ENCODE measurements at places on chromosomes 6 and 20.

DNA sequence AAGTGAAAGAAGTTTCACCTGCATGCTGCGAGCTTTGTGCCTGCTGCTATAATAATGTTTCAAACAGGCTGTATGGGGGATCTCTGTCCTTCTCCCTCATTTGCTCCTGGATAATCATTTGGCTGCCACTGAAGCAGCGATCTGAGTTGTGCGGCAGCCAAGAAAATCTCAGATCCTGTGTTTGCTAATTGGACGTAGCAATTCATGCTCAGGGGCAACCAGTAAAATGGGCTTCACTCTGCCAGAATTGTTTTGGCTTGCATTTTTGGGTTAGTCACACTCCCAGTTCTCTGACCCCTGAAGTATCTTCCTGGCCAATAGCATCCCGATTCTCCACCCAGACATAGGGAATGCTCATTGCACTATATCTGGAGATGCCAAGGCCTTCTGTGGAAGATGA is 13.7 kb upstream of the STXBP5 start:
- DNase-seq, result no peak

DNA sequence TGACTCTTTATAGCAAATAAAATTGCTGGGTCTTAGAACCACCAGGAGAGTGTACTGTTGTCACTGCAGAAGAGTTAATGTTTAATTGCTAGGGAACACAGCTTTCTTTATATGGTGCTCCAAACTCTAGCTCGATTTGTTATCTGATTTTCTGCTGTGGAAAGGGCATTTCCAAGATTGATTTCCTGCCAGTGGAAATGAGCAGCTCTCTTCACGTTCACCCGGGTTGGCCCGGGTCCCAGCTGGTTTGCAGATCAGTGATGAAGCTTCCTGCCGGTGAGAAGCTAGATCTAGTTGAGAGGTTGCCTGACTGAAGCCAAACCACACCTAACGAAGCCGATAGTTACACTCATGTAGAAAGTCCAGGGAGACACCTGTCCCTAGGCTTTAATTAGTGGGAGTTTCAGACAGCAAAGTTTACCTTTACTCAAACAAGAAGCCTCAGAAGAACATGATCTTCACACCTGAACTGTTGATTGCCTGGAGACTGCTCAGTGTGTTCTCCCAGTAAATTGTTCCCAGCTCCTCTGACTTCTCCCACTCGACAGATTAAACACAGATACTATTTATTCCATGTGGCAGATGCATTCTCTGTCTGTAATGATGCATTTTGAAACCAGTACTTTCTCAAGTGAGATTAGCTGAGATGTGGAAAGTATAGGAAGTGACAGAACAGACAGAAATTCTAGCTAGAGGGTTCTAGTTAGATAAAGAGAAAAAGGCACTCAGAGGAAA is 27.8 kb downstream of the PAQR8 start:
- no peak for DNase-seq

DNA sequence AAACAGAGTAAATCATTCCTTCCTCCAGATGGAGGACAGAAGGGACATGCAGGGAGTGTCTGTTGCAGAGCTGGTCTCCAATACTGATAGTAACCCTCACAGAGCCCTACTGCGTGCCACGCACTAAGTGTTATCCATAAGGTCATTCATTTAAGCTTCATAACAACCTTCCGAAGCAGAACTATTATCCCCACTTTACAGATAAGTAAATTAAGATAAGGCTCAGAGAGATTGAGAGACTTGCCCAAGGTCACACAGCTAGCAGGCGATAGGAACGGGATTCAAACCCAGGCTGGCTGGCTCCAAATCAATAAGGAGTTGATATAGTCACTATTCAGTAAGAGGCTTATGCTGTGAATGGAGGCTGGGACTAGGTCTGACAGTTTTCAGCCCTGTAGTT is 30.6 kb downstream of the CPNE5 start:
- DNase-seq, result no peak

DNA sequence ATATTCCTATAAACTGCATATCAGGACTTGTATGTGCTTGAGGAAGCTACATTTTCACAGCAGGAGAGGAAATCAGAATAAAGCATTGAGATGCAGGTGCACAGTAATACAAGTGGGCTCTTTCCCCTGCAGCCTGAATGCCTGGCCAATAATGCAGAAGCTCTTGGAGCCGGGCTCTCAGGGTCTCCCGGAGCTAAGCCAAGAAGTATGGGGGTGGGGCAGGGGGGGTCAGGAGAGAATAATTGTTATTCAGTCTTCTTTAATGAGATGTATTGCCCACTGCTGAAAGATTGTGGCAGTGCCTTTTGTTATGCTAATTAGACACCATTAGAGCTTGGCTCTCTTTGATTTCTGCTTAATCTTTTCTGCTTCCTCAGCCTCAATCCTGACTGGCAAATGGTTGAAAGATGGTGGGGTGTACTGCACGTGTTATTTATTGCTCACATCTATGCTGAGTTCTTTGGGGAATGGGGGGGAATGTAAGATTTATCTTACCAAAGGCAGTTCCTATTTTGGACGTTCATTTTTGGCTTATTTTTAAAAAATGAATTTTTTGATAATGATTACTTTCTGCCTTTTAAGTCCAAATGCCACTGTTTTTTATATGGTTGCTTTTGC is 407.6 kb upstream of the SOX4 start:
- no peak for DNase-seq

- no peak for DNase-seq
Measured at GRCh38 chr6:132812756-132813172, 1.6 kb upstream of the RPS12 start.

DNA sequence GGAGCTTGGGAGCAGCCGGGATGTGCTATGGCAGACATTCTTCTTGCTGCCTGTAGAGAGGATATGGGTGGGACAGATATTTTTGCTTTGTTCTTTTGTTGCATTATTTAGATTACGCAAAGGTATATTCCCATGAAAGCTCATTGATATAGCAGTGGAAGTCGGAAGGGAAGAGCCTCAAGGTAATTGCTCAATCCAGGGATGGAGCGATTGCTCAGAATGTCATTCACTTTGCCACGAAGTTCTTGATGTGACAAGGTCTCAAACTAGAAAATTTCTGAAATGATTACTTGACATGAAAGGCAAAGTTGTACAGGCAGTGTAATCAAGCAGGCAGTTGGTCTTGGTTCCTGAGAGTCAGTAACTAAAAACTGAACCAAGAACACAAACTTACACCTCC is 615.6 kb upstream of the CDH4 start:
- DNase-seq, result no peak

DNA sequence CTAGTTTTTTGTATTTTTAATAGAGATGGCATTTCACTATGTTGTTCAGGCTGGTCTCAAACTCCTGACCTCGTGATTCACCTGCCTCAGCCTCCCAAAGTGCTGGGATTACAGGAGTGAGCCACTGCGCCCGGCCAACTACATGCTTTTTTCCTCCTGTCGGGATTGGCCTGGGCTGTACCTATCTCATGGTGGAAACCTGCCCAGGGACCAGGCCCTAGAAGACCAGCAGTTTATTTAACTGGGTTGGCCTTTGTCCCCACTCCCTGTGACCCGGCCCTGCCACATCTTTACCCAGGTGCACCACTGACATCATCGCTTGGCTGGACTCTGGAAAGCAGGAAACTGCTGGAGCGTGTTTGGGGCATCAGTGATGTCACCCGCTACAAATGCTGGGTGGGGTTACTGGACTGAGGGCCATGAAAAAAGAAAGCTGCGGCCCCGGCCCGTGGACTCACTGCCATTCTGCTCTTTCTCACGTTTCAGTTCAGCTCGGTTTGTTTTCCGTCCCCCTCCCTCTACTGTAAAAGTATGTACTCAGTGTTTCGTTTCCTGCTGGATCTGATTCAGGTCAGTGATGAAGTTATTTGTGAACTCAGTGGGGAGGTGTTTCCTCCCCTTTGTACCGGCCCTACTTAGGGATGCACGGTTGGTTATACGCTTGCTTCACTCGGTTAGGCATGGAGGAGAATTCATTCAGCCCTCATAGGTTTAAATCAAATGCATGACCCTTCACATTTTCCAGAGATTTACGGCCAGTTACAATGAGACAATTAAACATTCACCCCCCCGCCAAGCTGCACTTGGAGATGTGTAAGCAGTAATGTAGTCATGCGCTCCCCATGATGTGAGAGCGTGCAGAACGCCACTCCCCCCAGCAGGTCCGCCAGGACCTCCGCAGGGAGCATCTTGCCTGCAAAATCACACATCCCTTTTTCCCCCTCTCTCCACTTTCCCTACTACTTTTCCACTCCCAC is 179.3 kb downstream of the MTHFD1L start:
- no peak for DNase-seq

DNA sequence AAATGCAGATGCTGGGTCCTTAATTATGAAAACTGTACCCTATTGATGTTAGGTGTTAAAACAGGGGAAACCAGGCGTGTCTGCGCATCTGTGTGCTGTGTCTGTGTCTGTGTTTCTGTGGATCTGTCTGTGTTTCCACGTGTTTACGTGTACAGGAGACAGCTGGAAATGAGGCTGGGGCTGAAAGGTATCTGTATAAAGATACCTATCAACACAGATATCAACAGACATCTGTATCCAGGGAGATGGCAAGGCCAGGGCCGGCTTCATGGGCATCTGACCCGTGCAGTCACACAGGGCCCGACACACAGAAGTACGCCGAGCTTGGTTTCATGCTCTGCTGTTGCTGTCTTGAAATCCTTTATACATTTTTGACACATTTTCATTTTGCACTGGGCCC is 48.6 kb downstream of the BMP7 start:
- DNase-seq, result no peak

- no peak for DNase-seq
Measured at GRCh38 chr6:6556161-6556737, 32.3 kb upstream of the LY86 start.

- no peak for DNase-seq
Measured at GRCh38 chr6:122801397-122801796, 12.3 kb downstream of the SMPDL3A start.

- no peak for DNase-seq
Measured at GRCh38 chr6:159729598-159730331, 2.5 kb downstream of the WTAP start.

DNA sequence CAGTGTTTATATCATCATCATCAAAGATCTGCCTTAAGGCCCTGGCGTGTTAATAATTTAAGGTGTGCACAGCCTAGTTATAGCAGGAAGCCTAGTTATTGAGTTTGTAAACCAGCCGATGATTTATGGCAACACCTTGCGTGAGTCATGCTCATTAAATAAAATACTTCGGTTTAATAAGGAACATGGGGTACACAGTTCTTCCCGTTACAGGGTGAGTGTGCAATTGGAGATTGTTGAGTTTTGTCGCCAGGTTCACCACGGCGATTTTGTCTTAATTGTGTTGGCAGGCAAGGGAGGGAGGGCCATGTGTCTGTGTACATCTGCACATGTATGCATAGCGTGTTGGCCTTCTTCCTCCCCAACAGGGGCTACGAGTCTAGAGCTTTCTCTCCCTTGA is 104.0 kb downstream of the TFAP2A start:
- no peak for DNase-seq

- DNase-seq, result no peak
Measured at GRCh38 chr6:168260420-168260987, 59.1 kb downstream of the DACT2 start.

- DNase-seq, result no peak
Measured at GRCh38 chr6:78867020-78867369, 356 bp upstream of the IRAK1BP1 start.

DNA sequence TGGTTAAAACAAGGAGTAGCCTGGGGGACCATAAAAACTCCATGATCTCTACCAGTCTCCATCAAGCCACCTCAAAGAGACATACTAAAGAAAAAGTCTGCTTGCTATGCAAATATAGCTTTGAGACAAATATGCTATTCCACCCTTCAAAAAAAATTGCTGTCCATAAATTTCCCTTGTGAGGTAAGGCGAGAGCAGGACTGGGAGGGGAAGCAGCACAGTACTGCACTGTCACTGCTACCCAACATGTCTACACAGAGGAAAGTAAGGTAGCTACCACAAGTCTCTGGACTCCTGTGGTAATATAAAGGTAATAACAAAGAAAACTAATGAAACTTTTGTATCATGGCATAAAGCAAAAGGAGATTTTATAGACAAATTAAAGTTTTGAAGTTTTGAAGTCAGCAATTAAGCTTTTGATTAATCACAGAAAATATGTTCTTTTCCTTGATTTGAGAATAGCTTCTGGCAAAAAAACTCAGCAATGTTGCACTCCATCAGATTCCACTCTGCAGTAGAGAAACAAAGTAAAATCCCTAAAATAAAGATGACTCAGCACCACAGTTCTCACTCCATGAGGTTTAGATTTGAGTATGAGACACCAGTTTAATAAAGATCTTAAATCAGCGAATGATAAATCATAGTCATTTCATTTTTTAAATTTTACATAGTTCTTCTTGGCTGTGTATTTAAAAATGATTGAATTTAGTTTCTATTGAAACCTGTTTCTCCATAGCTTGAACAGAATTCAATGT is 602.4 kb downstream of the COL12A1 start:
- DNase-seq, result no peak

DNA sequence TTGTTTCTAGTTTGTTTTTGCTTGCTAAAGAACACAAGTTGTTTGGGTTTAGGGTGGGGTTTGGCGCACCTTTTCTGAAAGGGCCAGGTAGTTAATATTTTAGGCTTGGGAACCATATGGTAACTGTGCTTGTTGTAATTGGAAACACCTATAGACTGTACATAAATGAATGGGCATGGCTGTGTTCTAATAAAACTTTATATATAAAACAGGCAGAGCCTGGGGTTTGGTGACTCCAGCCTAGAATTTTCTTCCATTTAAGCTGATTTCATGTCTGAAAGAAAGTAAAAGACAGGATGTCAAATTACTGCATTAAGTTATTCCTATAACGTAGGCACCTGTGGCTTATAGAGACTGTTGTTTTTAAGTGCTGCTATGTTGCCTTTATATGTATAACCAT is 36.1 kb upstream of the MAPK13 start:
- DNase-seq, result no peak

DNA sequence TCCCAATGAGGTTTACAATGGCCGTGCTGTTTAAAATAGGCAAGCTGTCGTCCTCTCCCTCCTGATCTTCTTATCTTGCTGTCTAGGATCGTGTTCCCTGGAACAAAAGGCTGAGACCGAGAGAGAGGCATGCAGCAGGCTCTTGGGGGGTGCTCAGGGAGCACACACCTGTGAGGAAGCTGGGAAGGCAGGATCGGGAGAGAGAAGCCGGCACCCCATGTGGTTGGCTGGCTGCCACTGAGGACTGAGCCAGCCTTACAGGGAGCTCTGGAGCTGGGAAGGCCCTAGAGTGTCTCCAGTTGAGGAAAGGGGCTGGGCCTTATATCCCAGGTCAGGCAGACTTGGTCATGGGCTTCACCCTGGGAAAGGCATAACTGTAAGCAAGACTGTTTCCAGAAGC is 184.2 kb downstream of the LY86 start:
- no peak for DNase-seq

DNA sequence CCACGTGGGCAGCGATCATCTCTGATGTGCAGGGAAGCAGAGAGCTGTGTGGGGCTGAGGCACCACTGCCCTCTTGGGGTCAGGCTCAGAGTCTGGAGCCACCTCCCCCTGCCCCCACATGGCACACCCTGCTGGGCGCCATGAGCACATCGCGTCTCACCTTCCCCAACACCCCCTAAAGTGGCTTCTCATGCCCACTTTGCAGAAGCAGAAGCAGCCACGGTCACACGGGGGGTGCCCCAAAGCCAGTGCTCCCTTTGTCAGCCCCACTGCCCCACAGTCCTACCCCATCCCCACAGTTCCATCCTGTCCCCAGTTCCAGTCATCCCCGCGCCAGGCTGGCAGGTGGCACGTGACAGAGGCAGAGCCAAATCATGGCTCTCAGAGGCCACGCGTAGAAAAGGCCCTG is 19.5 kb downstream of the SDCBP2 start:
- DNase-seq, result no peak
